Stimulated activated CD4-positive, alpha-beta T cell treated with anti-CD3 and anti-CD28 coated beads, Interleukin-1b, Interleukin-23, amount 100 ng/mL, for 1 hour (primary cell): ENCODE measurements at places on chromosomes 5 and 9.
A peak's percentile ranks its signal among the peaks of the same experiment; 100 is the strongest.

- no peak for DNase-seq
These were observed 131.4 kb upstream of the LHFPL2 start for GRCh38 chr5:78779771-78780616.

DNA sequence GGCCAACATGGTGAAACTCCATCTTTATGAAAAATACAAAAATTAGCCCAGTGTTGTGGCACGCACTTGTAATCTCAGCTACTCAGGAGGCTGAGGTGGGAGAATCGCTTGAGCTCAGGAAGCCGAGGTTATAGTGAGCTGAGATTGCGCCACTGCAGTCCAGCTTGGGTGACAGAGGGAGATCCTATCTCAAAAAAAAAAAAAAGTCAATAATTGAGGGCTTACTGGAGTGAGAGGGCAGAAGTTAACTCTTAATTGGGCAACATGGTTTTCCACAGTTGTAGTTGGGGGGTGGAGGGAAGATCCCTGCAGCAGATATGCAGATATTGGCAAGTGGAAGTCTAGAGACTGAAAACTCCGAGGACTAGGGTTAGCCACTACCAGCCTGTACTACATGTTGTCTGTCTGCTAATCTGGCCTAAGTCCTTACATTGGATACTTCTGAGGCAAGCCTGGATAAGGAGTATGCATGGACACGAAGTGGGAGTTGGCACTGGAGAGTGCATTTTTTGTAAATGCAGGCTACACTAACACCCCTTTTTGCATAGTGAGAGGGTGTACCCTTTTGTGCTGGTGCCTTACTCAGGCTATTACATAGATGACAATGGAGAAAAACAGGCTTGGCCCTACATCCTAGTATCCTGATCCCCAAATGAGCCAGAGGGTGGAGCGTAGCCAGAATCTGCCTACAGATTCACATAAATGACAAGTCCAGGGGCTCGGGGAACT lies 89.0 kb upstream of the NIPBL start:
- no peak for DNase-seq

DNA sequence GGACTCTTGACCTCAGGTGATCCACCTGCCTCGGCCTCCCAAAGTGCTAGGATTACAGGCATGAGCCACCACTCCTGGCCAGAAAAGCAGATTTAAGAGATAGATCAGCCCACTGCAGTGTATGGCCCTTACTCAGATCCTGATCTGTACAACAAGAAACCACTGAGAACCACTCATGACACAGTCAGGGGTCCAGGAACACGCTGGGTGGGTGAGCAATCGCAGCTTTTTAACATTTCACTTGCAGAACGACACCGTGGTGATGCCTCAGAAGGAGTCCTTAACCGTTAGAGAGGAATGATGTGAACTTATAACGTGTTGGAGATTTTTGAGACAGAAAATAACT lies 45.3 kb upstream of the NSMF start:
- no peak for DNase-seq

- no peak for DNase-seq
These were observed 22.3 kb upstream of the TLR4 start for GRCh38 chr9:117681888-117682287.

DNA sequence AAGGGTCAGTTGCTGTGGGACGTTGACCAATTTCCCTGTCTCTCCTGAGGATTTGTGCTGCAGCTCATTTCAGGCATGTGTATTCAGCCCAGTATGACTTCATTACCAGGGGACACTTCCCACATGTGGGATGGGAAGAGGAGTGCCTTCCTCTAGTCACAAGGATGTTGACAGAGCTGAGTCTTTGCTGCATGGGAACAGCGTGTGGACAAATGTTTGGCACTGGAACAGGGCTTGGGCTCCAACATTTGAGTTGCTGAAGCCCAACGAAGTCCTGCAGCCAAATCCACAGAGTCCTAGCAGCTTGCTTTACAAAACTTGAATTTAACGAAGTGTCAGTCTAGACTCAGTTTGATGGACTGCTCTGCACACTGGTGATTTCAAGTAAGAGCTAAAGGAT lies 283.2 kb downstream of the SH3GL2 start:
- no peak for DNase-seq

GRCh38 chr5:152077-152476 lies 39.2 kb upstream of the LRRC14B start:
- no peak for DNase-seq

DNA sequence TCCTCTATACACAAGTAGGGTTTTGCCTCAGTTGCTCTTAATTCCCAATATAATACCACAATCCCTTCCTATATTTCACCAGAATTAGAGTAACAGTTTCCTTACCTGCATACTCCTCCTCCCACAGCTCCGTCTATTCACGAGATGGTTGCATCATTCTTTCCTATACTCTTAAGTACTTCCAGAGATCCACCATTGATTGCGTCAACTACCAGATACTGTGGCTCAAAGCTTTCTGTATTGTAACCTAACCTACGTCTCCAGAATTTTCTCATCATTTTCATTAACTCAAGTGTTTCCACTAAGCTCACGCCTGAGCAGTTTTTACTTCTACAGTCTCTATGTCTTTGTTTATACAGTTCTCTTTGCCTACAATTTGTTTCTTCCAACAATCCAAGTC lies 31.2 kb upstream of the MINAR2 start:
- DNase-seq = no peak

DNA sequence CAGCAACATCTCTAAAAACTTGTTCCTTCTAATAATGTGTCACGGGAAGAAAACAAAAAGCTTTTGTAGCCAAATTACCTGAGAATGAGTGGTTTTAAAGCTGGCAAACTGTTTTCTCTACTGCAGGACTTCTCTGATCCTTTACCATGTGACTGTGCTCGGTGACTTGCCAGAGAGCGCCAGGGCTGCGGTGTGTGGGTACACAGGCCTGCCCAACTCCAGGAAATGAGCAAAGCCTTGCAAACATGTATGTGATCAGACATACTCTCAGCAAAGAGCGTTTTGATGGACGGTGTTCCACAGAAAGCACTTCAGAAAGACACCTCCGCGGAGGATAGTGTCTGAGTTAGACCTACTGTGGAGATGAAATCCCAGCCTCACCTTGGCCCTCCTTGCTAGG lies 157.3 kb downstream of the SPOCK1 start:
- no peak for DNase-seq

- no peak for DNase-seq
These were observed 28.8 kb downstream of the ADAMTSL2 start for GRCh38 chr9:133563291-133563796.

DNA sequence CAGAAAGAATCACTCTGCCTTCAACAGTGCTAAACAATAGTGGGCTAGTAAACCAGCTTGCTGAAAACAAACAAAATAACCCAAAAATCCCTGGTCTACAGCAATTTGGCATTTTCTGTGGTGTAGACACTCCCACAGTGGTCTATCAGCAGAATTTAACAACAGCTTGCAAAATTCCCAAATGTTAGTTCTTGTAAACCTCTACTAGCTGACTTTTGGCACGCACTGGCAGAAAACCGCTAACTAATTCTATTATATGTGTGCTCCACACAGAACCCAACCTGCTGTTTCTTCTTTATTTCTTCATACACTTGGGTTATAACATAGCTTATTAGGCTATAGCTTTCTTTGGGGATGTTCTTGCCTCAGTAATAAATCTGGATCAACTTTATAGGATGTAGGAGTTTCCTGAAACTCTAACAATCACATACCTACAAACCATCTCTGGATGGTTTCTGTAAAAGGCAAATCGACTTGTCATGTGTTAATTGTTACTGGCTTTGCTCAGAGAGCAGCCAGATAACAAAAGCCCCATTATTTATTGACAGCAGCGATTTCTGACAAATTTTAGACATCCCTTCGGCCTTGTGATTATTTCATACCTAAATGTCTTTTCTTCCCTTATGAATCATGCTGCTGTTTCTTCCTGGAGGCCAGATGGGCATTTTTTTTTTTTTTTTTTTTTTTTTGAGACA lies 82.7 kb upstream of the NAA35 start:
- DNase-seq = no peak

- no peak for DNase-seq
These were observed 13.4 kb downstream of the SLC28A3 start for GRCh38 chr9:84327184-84327583.

DNA sequence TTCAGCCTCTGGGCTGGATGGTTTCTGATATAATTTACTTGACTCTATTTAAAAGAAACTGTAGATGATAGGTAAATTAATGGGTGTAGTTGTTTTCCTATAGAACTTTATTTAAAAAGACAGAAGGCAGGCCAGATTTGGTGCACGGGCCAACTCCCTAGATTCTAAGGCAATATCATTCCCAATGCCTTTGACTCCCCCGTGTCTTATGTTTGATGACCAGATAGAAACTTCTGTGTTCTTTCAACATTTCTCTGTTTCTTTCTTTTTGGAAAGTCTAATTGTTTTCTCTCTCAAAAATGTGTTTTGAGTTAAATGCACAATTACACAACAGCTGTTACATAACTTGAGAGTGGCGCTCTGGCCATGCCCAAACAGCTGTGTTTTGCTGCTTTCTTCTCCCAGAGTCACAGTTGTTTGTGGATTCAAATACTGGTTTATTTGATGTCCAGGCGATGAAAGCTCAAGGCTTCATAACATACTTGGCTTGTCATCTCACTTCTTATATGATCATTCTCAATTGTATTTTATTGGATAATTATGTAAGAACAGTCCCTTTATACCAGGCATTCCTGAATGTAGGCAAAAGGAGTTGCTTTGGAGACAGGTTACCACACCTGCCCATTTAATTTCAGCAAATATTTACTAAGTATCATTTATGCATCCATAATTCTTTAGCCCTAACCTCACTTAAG lies 1.7 kb upstream of the ALDH1A1 start:
- DNase-seq = no peak

- no peak for DNase-seq
These were observed 420.8 kb upstream of the ACTBL2 start for GRCh38 chr5:57903458-57903857.

DNA sequence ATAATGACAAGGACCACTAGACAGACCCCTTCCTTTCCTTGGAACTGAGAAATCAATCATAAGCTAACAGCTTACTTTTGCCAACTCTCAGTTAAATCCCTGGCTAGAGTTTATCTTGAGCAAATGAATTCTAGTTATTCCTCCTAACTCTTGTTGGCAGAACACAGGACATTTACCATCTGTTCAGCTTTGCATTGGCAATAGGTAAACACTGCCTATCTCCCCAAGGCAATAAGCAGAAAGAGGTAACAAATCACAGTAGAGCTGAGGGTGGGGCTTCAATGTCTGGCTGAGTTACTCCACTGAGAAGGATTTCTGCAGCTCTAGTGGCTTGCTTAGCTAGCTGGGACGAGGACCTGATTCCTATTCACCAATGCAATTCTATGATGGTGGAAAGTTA lies 503.3 kb upstream of the GRIA1 start:
- no peak for DNase-seq

GRCh38 chr5:56517011-56517416 lies 283.9 kb upstream of the ANKRD55 start:
- DNase-seq = no peak

DNA sequence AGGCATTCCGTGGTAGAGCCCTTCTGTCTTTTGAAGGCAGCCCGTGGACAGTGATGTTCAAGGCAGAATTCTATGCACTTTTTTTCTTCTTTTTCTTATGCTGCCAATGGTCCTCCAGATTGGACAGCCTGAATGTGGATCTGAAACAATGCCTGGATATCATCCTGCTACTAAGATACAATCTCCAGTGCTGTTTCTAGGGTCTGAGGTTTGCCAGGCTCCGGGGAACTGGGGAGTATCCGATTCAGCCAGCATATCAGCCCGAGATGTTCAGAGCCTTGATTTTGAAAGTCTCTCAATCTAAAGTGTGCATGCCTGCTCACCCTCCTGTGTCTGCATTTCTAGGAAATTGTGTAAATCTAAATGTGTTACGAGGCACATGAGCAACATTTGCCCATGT lies 103.8 kb upstream of the WWC1 start:
- no peak for DNase-seq

GRCh38 chr5:145960848-145961600 lies 24.6 kb downstream of the SH3RF2 start:
- DNase-seq = no peak

DNA sequence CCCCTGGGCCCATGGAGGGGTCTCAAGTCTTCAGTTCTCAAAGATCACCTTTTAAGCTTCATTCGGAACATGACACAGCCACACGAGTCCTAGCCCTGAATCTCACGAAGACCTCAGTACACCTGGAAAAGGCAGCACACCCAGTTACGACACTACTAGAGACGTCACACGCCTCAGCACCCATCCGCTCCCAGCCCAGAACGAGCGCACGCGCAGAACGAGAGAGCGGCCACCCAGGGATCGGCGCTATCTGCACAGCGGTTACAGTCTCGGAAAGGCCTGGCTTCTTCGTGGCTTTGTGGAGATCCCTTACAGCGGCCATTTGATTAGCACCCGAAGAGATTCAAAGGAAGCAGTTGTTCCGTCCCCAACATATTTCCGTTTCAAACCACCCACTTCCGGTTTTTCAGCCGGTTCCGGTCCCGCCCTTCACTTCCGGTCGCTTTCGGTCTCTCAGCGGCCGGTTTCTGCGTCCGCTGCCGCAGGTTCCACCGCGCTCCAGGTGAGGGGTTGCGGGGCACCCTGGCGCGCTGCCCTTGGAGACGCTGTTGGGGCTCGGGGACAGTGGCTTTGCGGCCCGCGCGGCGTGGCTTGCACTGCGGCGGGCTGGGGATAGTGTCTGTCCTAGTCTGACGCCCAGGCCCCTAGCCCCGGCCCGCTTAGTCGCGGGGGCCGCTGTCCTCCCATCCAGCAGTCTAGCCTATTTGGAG lies at the start of gene UBLCP1:
Gene UBLCP1 (plus strand): TSS at position 432 of the 710 bp plus-strand sequence. CDS start 5,626 bp downstream, outside the sequence.
- DNase-seq = peak; percentile 45

DNA sequence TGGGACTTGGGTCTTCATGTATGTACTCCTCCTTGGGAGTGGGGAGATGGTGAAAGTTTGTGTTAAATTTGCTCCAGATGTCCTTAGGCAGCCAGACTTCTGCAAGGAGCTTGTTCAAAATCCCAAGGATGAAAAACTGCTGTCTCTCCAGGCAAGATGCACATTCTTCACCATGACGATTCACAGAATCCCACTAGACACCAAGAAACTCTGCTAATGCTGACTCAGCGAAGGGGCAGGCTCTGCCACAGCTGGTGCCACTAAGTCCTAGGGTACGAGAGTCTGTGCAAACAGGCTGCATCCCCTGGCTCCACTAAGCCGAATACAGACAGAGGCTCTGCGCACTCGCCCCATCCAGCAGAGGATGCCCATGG lies 71.1 kb downstream of the OLFM1 start:
- DNase-seq = no peak

- no peak for DNase-seq
These were observed 287.8 kb upstream of the TMEM161B start for GRCh38 chr5:88556406-88556805.
